ENCODE measurements at places on chromosomes 3 and 15.

DNA sequence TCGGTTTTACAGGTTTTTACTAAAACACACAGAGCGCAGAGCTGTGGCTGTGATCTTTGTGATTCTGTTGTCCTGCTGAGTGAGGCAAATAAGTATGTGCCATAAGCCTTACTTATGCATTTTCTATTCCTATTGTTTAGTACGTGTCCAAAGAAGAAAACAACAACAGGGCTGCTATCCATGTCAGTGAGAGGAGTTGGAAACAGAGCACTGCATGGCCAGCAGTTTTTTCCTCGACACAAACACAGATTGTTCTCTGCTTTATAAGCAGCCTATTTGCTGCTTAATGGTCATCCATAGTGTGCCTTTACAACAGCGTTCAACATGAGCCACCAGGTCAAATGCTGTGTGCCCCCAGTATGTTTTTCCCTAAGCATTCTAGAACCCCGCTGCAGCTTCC lies 79.8 kb downstream of the SHQ1 start:
- DNase-seq, result no peak

GRCh38 chr3:140166861-140167599 lies 232.0 kb downstream of the CLSTN2 start:
- no peak for DNase-seq

DNA sequence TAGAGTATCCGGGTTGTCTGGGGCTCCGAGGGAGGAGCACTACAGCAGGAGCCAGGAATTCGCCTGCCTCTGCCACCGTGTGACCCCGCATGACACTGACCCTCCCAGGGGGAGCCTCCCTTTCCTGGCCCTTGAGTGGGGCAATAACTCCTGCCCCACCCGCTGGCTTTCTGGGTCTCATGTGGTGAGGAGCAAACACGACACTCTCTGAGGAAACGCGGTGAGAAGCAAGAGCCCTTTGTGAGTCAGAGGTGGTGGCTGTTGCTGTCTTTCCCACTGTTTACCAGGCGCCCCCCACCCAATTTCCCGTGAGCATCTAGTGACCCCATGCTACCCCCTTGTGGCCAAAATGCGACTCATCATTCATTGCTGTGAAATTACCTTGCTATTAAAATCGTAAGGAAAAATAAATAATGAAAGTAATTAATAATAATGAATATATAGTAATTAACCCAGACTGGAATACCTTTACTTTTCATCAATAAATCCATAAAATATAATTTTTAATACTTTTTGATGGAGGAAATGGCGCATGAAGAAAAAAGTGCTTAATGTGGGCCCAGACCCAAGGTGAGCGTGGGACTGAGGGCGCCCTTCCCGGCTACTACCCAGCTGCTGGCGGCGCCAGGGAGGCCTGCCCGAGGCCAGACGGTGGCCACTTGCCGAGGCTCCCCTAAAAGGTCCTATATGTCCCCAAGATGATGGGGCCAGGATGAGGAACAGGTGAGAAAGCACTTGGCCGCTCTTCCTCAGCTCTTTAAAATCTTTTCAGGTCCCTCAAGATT lies 29.3 kb downstream of the CCNL1 start:
- DNase-seq, result peak; percentile 60

DNA sequence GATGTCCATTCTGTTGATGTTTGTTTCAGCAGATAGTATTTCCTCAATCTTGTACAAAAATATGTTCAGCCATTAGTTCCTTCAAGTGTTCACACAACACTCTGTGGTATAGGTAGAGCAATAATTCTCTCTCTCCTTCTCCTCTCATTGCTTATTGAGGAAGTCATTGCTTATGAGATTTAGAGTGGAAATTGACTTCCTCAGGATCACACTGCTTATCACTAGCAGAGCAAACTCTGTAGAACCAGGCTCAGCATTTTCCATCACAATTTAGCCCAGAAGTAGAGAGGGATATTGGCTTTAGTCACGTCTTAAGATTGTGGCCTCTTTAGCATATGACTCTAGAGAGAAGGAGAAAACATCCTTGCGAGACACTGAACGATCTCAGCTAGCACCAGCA lies 31.2 kb downstream of the RAB11A start:
- no peak for DNase-seq

DNA sequence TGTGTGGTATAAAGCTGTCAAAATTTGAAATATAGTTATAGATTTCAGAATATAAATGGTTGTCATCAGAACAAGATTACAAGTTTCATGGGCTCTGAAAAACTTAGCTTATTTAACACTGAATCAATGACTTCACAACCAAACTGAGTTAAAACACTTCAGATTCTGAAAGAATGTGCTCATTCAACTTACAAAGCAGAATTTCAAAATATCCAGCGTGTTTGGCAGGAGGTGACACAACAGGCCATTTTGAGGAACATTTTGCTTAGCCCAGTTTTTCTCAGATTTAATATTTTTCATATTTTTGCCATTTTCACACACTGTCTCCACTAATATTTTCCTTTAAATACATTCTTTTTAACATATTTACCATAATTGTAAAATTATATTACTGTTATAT lies 781.1 kb downstream of the TUSC7 start:
- no peak for DNase-seq

All from omental fat pad (tissue), 4 donors.